ENCODE measurements at places on chromosomes 1 and 21.

GRCh38 chr1:116306840-116307442 lies 66.1 kb upstream of the ATP1A1 start:
- no peak for DNase-seq

DNA sequence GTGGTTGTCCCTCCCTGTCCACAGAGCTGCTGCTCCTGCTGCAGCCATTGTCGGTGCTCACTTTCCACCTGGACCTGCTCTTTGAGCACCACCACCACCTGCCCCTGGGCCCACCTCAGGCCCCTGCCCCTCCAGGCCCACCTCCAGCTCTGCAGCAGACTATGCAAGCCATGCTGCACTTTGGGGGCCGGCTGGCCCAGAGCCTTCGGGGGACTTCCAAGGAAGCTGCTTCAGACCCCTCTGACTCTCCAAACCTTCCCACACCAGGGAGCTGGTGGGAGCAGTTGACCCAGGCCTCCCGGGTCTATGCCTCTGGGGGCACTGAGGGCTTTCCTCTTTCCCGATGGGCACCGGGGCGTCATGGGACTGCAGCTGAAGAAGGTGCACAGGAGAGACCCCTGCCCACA lies 5.9 kb downstream of the RUSC1 start:
- no peak for DNase-seq

DNA sequence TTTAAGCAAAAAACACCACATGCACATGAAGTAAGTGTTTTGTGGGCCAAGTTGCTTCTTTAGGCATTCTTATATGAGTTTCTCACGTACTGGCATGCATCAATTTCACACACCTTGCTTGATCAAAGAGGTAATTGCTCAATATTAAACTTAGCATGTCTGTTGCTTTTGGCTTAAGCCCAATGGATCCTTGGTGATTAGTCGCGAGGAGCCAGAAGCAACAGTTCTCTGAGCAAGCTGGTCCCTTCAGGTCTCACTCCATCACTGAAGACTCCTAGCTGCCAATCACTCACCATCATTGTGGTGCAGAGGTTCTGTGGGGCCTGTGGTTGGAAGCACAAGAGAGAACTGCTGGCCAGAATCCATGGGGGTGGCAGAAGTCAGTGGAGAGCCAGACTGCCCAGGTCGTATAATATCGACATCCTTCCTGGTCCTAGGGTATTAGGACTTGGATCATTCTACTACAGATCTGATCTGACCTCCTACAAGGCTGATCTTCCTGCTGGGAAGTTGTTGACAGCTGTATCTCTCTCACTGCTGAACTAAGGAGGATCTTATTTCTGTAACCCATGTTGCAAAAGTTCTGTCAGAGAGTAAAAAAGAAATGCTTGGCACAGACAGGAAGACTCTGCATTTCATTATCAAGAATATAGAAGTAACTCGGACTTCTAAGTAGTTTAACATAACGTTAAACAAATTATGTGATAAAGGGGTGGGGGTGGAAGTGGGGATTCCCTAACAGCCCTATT lies 140.5 kb downstream of the NTPCR start:
- no peak for DNase-seq

DNA sequence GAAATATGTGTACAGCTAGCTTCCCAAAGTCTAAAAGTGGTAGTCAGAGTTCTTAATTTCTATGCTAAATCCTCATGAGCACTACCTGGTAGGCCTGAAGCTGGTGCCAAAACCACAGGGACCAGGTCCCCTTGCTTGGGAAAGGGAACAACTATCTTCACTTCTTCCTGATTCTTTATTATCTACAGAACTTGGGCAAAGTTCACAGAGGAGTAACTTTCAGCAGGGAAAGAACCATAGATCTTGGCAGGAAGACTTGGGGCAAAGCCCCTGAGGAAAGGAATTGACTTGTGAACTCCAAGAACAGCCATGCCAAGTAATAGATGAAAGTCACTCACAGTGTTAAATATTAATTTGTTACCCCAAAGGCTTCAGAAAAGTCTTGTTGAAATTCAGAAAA lies 193.0 kb downstream of the ZC3H11B start:
- no peak for DNase-seq

DNA sequence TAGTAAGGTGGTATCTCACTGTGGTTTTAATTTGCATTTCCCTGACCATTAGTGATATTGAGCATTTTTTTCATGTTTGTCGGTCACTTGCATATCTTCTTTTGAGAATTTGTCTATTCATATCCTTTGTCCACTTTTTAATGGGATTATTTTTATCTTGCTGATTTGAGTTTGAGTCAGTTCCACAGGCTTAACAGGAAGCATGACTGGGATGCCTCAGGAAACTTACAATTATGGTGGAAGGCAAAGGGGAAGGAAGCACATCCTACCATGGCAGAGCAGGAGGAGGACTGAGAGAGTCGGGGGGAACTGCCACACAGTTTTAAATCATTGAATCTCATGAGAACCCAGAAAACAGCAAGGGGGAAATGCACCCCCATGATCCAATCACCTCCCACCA lies 51.1 kb downstream of the ODF2L start:
- no peak for DNase-seq

- no peak for DNase-seq
These were observed 265.9 kb upstream of the FAM78B start for GRCh38 chr1:166432655-166433054.

- DNase-seq: no peak
These were observed 50.5 kb upstream of the GFI1 start for GRCh38 chr1:92536980-92537884.

- no peak for DNase-seq
These were observed 188.6 kb downstream of the FCRL5 start for GRCh38 chr1:157363660-157364140.

DNA sequence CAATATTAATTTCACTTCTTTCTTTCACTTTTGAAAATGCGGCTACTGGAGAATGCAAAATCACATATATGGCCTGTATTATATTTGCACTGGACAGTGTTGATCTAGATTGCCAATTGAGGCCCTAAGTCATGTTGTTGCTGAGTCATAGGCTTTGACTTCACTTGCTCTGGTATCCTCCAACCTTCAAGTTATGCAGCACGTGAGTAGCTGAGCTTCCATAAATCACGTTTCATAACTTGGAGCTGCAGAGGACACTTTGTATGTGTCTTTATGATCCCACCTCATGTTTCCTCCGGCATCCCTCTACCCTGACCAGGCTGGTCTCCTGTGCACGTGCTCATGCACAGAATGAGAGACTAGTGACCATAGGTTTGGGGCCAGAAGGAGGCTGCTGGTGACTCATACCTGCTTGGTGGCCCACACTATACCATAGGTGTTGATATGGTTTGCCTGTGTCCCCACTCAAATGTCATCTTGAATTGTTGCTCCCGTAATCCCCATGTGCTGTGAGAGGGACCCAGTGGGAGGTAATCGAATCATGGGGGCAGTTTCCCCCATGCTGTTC lies 103.0 kb upstream of the TSPAN2 start:
- DNase-seq: no peak

DNA sequence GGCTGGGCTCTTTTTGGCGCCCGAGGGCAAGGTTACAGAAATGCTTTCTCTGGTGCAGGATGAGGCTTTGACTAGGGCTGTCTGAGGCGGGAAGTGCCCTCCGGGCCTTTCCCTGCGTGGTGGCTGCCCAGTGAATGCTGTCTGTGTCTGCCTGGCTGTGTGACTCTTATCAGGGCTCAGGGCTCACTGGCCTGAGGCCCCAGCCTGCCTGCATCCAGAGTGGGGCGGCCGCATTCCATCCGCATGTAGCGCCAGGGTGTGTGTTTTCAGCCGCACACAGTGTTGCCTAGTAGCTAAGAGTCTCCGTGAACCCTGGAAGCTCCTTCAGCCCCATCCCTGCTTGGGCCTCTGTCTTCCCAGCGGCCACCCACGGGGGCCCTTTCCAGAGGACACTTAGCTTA lies 59.1 kb downstream of the FAAP20 start:
- DNase-seq: no peak

DNA sequence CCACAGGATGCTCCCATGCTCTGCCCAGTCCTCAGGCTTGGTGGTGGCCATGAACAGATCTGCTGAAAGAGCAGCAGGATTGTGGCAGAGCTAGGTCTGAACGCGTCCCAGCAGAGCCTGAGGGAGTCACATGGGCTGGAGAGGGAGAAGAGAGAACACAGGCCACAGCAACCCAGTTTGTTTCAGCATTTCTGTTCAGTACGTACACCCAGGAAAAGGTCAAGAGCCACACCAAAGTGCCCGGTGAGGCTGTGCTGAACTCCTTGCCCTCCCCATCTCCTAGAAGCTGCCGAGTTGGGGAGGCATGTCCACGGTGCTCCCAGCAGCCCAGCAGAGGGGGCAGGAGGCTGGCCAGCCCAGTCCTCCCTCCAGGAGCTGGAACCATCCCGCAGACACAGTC lies 5.5 kb downstream of the PKP1 start:
- no peak for DNase-seq

DNA sequence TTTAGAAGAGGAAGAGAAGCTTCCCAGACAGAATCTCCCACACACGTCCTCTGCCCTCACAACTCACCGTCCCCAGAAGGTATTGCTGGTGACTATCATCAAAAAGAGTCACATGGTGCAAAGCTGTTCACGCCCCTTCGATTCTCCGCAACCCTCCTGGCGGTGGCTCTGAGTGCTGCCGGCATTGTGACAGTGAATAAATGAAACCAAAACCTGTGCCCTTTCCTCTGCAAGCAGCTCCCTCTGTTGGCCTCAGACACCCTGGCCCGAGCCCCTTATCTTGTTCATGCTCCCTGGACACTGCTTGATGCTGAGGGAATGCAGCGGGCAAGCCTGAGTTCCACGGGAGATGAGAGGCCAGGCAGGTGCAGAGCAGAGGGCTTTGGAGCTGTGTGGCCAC lies 510.3 kb downstream of the NPHP4 start:
- no peak for DNase-seq

DNA sequence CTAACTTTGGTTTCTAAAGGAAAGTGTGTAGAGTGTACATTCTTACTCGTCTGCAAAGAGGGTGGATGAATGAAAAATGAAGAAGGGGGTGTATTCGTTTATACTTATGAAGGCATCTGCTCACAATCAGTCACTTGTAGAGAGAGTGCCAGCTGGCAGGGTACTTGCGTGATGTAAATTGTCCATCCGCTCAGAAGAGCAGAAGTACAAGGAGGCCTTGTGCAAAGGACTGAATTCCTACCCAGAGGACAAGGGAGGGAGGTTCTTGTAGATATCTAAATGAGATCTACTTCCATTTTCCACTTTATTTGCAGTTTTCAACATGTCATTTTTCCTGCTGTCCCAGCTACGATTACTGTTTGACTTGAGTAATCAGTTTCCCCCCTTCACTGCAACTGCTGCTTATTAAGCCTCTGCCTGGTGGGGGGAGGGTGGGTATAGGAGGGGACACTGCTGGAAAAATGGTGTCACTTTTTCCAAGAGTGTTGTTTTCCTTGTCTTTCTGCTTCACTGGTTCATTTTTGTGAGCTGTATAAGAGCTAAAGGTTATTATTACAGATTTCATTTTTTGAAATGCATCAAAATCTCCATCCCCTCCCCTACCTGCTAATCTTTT lies 67.3 kb downstream of the LAMC1 start:
- DNase-seq: no peak

DNA sequence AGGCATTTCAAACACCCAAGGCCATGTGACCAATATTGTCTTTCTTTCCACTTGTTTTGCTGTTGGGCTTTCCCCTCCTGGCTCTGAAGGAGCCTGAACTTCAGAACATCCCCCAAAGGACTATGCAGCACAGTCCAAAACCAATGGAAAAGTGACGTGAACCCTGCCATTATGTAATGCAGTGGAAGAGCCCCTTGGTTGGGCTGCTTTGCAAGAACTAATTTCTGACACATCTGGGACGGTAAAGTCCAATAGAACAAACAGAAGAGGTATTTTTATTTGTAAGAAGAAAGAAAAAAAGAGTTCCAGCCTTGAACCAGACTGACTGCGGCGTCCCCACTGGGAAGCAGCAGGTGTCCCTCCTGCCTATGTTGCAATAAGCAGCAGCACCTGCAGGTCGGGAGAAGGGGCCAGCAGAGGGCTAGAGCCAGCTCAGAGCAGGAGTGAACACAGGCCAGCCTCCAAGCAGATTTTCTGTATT lies 116.7 kb downstream of the CDC7 start:
- no peak for DNase-seq

- DNase-seq: no peak
These were observed 475.0 kb downstream of the MATN1 start for GRCh38 chr1:30248373-30248772.

DNA sequence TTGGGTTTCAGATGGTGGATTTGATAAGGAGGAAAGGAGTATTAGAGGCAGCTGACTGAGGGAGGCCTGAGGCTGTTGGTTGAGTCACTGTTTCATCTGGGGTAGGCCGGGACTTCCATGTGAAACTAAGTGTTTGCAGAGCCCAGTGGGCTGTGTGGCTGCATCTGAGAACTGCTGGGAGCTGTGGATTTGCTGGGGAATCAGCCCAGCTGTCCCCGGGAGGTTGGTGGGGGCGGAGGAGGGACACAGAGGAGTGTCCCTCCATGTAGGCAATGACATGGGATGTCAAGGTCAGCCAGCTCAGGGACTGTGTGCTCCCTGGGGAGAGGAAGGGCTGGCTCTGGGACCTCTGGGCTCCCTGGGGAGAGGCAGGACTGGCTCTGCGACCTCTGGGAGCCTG lies 36.4 kb downstream of the SLC2A7 start:
- no peak for DNase-seq

GRCh38 chr21:42595283-42596187 lies 57.9 kb upstream of the PDE9A start:
- DNase-seq: no peak

DNA sequence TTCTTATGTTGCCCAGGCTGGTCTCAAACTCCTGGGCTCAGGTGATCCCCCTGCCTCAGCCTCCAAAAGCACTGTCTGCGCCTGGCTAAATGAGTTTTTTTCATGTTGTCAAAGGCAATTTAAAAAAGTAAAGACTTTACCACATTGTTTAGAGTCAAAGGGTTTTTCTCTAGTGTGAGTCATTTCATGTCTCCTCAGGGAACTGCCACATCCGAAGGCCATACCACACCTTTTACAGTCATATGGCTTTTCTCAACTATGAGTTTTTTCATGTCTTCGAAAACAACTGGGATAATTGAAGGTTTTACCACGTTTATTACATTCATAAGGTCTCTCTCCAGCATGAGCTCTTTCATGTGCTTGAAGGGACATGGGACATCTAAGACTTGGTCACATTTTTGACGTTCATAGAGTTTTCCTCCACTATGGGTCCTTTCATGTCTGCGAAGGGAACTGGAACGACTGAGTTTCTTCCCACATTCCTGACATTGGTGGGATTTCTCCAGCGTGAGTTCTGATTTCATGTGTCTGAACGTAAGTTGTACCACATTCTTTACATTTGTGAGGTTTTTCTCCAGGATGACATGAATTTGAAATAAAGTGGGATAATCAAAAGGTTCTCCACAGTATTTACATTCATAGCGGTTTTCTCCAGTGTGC lies 65.6 kb downstream of the UCHL5 start:
- DNase-seq: no peak

Measured in activated CD4-positive, CD25-positive, alpha-beta regulatory T cell (primary cell).